ENCODE measurements at places on chromosomes 4 and X. TPM values are rescaled to one million over a fixed set of nuclear protein-coding genes. Genes with fewer than 3 reads are reported as not detected.

- peak overlapping the region; percentile 48 for H3K4me3 ChIP-seq
- no peaks in the 10 kb centered on the region for H3K36me3 ChIP-seq
- peaks cover 12% of the 10 kb centered on the region for H3K4me1 ChIP-seq
- H3K27me3 ChIP-seq: peaks cover 15% of the 10 kb centered on the region
- no peak for DNase-seq
These were observed 792 bp downstream of the ADRA2C start for GRCh38 chr4:3766785-3767569.

DNA sequence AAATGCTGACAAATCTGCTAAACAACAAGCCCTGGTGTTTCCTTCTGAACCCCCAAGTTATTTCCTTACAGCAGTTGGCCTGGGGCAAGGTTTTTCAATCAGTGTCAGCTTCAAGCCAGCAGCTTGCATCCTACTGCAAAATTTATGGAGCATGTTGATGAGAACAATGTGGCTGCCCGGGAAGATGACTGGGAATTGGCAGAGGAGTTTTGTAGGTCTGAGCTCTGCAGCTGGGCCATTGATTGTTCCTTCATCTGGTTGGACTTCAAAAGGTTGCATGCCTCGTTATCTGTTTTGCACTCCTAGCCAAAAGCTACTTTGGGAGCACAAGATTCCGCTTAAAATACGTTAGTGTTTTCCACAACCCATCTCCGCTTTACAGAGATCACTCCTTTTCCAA is 1030.3 kb upstream of the LCORL start:
- H3K4me3 ChIP-seq: no peak overlapping the region
- no peaks in the 10 kb centered on the region for H3K36me3 ChIP-seq
- no peak overlapping the region for H3K27ac ChIP-seq
- no peak for DNase-seq
- no peaks in the 10 kb centered on the region for H3K4me1 ChIP-seq
- H3K27me3 ChIP-seq: no peaks in the 10 kb centered on the region

DNA sequence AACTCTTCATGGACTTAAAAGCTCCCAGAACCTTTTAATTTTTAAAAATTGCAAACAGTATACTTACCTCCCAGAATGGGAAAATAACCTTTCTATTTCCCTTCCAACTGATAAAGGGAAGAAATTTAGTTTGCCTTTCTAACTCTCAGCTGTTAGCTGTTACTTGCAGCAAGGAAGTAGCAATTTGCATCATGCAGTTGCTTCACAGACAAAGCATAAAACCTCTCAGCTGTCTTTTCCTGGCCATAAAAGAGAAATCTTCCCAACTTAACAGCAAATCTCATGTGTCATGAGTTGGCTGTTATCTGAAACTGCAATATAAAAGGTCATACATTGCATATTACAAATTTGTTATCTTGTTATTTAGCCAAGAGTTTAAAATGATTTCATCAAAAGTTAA is 18.4 kb downstream of the C4orf17 start:
- H3K4me3 ChIP-seq: no peak overlapping the region
- no peaks in the 10 kb centered on the region for H3K4me1 ChIP-seq
- H3K27me3 ChIP-seq: no peaks in the 10 kb centered on the region
- no peaks in the 10 kb centered on the region for H3K36me3 ChIP-seq
- no peak overlapping the region for H3K27ac ChIP-seq
- no peak for DNase-seq

DNA sequence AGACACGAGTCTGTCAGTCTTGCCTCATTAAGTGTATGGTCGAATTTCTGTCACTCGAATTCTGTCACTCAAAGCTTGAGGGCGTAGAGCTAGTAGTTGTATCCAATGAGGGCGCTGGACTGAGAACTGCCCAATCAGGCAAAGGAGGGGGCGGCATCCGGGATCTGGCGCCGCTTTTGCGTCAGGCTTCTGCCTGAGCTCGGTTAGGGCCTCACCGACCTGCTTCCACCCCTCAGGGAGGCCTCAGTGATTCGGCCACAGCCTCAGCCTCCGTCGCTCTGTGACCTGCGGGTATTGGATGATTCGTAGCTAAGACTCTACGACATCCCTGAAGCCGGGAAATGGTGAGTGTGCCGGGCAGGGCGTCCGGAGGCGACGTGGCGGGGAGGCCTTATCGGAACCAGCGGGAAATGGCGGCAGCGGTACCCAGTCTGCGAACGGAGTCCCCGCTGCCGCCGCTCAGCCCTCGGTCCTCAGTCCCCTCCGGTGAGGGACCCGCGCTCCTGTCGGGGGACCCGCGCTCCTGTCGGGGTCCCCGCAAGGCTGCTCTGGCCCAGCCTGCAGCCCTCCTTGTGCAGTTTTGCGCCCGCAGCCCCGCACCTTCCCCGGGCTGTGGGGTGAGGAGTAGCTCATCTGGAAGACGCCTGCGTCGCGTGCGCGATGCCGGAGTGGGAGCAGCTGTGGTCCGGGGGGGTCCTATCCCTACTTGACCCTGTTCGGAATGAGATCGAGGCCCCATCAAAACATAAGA is 88.3 kb downstream of the ZNF718 start:
- no peaks in the 10 kb centered on the region for H3K36me3 ChIP-seq
- DNase-seq: peak; percentile 87
- no peaks in the 10 kb centered on the region for H3K27me3 ChIP-seq
- H3K4me3 ChIP-seq: peak overlapping the region; percentile 80
- H3K4me1 ChIP-seq: peaks cover 11% of the 10 kb centered on the region

GRCh38 chr4:184395451-184395917 is 78.9 kb downstream of the IRF2 start:
- no peak overlapping the region for H3K4me3 ChIP-seq
- peak overlapping the region; percentile 49 for H3K27ac ChIP-seq
- peaks cover 48% of the 10 kb centered on the region for H3K4me1 ChIP-seq
- H3K27me3 ChIP-seq: no peaks in the 10 kb centered on the region

DNA sequence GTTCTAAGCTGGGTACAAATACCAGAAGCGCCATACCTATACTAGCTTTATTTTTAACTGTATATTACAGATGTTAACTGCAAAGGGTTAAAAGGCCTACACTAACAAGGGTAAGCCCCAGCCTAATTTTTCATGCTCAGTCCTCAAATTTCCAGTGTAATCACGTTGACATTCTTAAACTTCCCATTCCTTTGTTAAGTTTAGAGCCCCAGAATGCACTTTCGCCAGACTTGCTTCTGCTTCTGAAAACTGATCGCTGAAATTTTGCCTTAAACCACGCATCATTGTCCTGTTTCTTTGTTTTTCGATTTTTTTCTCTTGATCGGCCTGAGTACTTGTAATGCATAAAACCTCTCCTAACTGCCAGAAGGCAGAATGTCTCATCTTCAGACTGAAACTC is 2141.9 kb upstream of the AGA start:
- DNase-seq: no peak
- no peaks in the 10 kb centered on the region for H3K36me3 ChIP-seq
- no peak overlapping the region for H3K4me3 ChIP-seq
- no peaks in the 10 kb centered on the region for H3K4me1 ChIP-seq
- no peaks in the 10 kb centered on the region for H3K27me3 ChIP-seq

- no peaks in the 10 kb centered on the region for H3K36me3 ChIP-seq
- no peak overlapping the region for H3K4me3 ChIP-seq
- no peak for DNase-seq
- H3K4me1 ChIP-seq: no peaks in the 10 kb centered on the region
These were observed 1352.1 kb upstream of the DIAPH2 start for GRCh38 chrX:95332530-95332929.

GRCh38 chr4:164304101-164304639 is 449.8 kb upstream of the SMIM31 start:
- DNase-seq: no peak
- H3K36me3 ChIP-seq: no peaks in the 10 kb centered on the region
- no peaks in the 10 kb centered on the region for H3K27me3 ChIP-seq
- no peak overlapping the region for H3K4me3 ChIP-seq
- H3K4me1 ChIP-seq: no peaks in the 10 kb centered on the region

- DNase-seq: no peak
- no peaks in the 10 kb centered on the region for H3K27me3 ChIP-seq
- no peak overlapping the region for H3K4me3 ChIP-seq
- no peaks in the 10 kb centered on the region for H3K36me3 ChIP-seq
- H3K27ac ChIP-seq: no peak overlapping the region
These were observed 186.3 kb downstream of the MOSPD2 start for GRCh38 chrX:15059474-15059873.

DNA sequence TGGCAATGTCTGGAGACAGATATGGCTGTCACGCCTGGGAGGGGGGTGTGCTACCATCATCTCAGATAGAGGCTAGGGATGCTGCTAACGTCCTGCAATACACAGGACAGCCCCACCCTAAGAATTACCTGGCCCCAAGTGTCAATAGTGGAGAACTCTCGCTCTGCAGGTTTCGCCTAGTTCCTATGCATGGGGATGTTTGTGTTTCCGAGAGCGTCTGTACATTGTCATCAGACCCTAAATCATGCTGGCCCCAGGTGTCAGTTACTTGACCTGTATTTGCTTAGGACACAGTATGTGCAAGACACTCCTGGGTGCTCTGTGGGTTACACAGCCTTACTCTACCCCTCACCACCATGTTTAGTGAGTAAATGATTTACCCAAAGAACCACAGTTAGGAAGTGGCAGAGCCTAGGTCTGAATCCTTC is 90.8 kb downstream of the AFF1 start:
- no peak for DNase-seq
- H3K36me3 ChIP-seq: no peaks in the 10 kb centered on the region
- no peaks in the 10 kb centered on the region for H3K27me3 ChIP-seq
- peak overlapping the region; percentile 91 for H3K27ac ChIP-seq
- H3K4me1 ChIP-seq: peaks cover 87% of the 10 kb centered on the region

DNA sequence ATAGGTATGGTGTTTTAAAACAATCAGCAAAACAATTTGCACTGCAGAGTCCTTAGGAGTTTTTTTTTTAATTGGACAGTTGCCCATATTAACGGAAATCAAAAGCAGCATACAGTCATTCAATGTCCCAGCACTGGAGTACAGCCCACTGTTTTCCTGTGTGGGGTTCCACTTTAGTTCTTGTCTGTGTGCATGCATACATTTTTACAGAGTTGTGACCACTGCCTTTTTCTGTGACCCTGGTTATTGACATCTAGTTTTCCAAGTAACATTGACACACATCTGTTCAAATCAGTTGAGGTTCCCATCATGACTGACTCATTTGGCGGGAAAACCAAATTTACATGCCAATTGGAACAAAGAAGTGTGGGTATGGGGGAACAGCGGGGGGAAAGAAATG is 83.3 kb downstream of the HPRT1 start:
- H3K27ac ChIP-seq: no peak overlapping the region
- H3K4me1 ChIP-seq: no peaks in the 10 kb centered on the region

DNA sequence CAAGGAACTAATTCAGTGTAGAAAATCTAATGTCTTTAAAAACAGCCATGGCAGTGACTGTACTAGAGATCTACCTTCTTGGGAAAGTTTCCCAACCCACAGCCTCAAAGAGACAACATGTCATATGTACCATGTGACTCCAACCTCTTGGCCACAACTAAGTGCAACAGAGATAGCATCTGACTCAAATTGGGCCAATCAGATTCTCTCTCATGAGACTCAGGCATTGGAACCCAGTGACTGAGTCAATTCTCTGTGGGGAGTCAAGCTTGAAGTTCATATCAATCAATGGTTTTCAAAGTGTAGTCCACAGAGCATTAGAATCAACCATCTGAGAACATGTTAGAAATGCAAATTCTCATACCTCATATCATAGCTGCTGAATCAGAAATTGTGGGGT is 123.3 kb downstream of the MBNL3 start:
- H3K4me3 ChIP-seq: no peak overlapping the region
- H3K27ac ChIP-seq: no peak overlapping the region
- H3K36me3 ChIP-seq: no peaks in the 10 kb centered on the region
- no peaks in the 10 kb centered on the region for H3K27me3 ChIP-seq

- no peak overlapping the region for H3K27ac ChIP-seq
These were observed 34.3 kb upstream of the BANK1 start for GRCh38 chr4:101756181-101756580.

DNA sequence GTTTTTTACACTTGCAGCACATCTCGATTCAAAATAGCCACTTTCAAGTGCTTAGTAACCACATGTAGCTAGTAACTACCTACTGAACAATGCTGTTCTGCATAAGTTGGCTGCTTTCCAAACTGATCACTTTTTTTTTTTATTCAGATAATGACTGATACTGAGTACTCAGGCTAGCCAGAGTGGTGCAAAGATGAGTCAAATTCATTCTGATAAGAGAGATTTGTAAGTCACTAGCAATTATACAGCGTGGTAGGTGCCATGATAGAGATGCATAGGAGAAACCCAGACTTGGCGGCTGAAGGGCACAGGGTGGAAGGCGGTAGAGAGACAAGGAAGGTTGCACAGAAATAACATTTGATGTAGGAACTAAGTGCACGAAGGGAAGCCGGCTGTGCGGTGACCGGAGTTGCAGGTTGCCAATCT is 357 bp upstream of the IGBP1 start:
- peak overlapping the region; percentile 70 for H3K4me3 ChIP-seq
- H3K4me1 ChIP-seq: no peaks in the 10 kb centered on the region
- H3K27ac ChIP-seq: peak overlapping the region; percentile 85
- H3K36me3 ChIP-seq: no peaks in the 10 kb centered on the region
- H3K27me3 ChIP-seq: no peaks in the 10 kb centered on the region
- DNase-seq: no peak

DNA sequence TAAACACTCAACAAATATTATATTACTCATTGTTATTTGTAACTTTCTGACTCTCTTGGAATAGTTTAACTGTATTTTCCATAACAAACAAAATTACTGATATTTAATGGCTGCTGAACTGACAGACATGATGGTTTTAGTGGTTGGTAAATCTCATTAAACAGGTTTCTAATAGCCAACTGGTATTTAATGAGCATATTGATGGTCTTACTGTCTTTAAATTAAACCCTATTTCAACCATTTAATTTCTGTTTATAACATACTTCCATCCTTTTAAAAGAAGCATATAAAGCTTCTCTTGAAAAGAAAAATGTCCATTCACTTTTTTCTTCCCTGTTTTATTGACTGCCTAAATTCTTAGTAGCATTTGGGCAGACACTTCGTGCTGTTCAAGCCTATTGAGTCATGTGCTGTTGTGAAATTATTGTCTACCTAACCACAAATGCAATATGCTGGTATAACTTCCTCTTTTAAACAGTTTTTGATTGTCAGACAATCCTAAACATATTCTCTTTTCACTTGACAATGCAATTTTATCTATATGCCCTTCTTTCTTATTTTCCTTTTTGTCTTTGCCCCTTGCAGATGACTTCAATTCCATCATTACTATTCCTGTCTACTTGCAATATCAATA is 163.9 kb upstream of the SLC7A11 start:
- H3K27ac ChIP-seq: no peak overlapping the region
- no peaks in the 10 kb centered on the region for H3K27me3 ChIP-seq
- H3K4me1 ChIP-seq: no peaks in the 10 kb centered on the region
- no peak for DNase-seq
- H3K36me3 ChIP-seq: no peaks in the 10 kb centered on the region
- no peak overlapping the region for H3K4me3 ChIP-seq

- no peak overlapping the region for H3K4me3 ChIP-seq
- DNase-seq: no peak
- H3K36me3 ChIP-seq: no peaks in the 10 kb centered on the region
- H3K27ac ChIP-seq: no peak overlapping the region
- no peaks in the 10 kb centered on the region for H3K27me3 ChIP-seq
- no peaks in the 10 kb centered on the region for H3K4me1 ChIP-seq
These were observed 2725.5 kb downstream of the ARAP2 start for GRCh38 chr4:33518856-33519255.

GPM6B gene
- 9.0 TPM for total RNA-seq

BDH2 gene
- 32.8 TPM for total RNA-seq

LAGE3 gene
- 32.9 TPM for total RNA-seq

PCDH18 gene
- total RNA-seq: 5.3 TPM

AKAP4 gene
- total RNA-seq: not detected

ALB gene
- total RNA-seq: 0.41 TPM

CISD2 gene
- 11.5 TPM for total RNA-seq

All from right atrium auricular region (tissue), 2 donors.